NCI-H2227 treated with DMSO at 0.1 percent for 48 hours (cell line): ENCODE measurements at places on chromosomes 16 and 17.

DNA sequence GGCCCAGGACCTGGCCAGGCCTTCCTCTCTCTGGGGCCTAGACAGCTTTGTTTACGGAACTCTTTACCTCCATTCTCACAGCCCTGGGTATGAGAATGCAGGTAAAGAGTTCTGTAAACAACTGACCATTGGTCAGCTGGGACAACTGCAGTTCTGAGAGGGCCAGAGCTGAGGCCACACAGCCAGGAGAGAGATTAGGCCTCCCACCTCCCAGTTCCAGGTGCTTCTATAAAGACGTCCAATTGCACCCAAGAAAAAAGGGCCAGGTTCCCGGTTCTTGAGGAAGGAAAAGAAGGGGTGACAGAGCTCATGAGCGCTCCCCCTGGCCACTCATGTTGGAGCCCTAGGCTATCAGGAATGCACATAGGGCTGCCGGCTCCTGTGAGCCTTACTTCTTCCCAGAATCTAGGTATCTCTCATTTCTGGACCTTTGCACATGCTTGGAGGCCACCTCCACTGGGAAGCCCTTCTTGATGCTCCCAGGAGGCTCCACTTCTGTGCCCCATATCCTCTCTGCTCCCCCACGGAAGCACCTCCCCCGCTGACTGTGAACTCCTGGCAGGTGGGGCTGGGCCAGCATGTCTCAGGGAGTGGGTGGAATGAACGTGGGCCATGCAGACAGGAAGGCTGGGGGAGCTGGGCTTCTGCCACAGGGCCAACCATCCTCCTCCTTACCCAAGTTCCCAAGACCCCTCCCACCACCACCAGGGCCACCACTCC lies 13.1 kb downstream of the CNGB1 start:
- no peak for DNase-seq

- peak; percentile 36 for DNase-seq
These were observed at the start of gene LPCAT2 for GRCh38 chr16:55508941-55509931. Gene LPCAT2 (plus strand): TSS chr16:55509072. CDS start chr16:55509182, 110 bp downstream.

DNA sequence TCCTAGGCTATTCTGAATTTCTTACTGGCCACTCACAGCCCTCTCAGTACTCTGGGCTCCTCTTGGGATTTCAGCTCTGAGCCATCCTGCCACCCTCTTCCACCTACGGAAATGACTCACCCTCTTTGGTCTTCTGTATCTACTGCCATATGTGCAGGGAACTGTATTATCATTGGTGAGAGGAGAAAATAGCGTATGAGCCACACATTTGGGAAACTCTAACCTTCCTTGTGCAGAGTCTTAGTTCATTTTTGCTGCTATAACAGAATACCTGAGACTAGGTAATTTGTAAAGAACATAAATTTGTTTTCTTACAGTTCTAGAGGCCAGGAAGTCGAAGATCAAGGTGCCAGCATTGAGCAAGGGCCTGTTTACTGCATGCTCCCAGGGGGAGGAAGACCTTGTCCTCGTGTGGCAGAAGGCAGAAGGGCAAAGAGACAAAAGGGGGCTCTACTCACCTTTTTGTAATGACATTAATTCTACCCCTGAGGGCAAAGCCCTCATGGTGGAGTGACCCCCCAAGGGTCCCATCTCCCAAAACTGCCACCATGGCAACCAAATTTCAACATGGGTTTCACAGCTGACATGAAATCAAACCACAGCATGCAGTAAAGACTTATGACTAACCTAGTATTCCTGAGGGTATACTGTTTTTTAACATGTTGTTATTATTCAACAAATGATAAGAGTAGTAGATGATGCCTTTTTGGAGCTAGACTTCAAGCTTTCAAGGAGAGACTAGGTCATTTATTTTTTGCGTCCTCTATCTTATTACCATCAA lies 191.8 kb downstream of the PRKCA start:
- DNase-seq = no peak

DNA sequence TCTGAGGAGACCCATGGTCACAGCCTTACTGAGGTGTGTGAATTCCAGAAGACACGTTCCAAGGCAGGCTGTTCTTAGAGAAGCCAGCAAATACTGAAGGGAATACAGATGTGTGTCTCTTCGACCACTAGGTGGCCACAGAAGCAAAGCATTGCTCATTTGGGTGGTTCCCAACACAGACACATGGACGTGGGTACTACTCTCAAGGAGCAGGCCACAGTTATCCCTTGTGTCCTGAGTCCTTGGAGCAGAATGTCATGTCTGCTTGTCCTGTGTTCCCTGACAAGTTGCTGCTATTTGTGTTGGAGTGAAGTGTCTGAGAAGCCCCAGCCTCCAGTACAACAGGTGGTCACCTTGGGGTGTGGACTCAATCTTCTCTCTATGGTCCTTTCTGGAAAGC lies 30.3 kb downstream of the HMOX2 start:
- DNase-seq = peak; percentile 64

DNA sequence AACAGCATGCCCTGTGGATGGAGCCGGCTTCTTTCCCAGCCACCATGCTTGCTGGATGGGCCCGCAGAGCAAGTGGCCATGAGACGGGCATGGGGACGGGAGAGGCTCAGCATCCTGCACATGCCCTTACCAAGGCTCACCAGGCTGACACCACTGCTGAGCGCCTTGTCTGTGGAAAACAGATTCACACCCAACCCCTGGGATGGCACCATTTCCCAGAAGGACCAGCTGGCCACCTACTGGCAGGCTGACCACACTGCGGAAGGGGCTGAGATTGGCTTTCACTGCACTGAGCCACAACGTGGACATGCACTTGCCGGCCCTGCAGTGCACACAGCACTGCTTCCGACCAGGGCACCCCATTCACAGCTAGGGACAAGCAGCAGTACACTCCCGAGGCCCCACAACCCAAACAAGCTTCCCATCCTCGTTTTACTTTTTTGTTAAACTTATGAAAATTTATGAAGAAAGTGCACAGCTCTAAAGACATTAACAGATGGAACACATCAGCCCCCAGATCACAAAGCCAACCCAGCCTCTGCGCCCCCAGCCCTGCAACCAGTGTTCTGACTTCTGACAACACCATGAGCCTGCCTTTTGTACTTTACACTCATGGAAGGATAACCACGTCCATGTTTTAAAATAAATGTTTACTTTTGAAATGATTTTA lies 13.9 kb upstream of the KRTAP17-1 start:
- peak; percentile 21 for DNase-seq

DNA sequence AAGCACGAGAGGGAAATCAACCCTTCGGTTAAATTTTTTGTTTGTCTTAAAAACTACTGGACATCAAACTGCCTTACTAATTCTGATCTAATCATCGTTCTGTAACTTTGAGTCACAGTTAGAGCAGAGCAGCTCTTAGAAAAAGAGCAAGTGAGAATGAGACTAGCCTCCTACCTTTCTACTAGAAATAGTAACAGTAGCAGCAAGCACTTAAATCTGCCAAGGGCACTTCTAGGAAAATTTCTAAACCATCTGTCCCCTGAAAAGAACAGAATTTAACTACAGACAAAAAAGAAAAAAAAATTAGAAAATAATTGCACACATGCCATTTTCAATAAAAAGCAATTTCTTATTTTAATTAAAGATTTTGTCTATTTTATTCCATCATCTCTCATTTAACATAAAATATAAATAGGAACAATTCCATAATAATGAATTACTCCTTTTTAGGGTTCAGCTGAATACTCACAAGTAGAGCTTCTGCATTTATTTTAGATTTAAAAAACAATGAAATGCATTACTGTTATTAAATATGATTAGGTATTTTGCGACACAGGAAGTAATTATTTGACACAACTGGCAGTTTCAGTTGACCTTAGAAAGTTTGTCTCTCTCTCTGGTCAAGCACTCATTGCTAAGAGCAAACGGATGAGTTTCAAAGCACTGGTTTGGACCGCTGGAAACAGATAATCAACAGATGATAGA lies 250.8 kb upstream of the SOX9 start:
- peak; percentile 19 for DNase-seq

- no peak for DNase-seq
These were observed 96.2 kb downstream of the PRKCA start for GRCh38 chr17:66398617-66399016.

GRCh38 chr17:78092794-78093324 lies 35.7 kb downstream of the TMC6 start:
- no peak for DNase-seq

- no peak for DNase-seq
These were observed 6.7 kb upstream of the CAPN15 start for GRCh38 chr16:520847-521246.
